ENCODE measurements at places on chromosomes 12 and 14.

- DNase-seq = no peak
These were observed 158.9 kb downstream of the TMX1 start for GRCh38 chr14:51398898-51399297.

DNA sequence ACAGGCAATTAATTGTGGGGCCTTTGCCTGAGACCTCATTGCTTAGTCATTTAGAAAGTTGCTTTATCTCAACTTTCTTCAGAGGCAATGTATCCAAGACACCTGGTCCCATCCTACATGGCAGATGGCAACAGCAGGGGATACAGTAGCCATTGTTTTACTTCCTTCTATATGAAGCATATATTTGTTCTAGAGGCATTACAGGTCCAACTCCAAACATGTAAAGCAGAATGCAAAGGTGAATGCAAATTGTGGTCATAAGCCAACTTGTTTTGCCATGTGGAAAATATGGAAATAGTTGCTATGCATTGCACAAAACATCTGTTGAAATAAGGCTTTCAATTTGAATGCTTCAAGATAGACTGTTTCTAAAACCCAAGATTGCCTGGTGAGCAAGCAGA lies 109.8 kb upstream of the BCAT1 start:
- DNase-seq = no peak

GRCh38 chr12:65334521-65334920 lies 56.0 kb downstream of the MSRB3 start:
- no peak for DNase-seq

- no peak for DNase-seq
These were observed 119.3 kb upstream of the CCDC198 start for GRCh38 chr14:57612946-57613345.

GRCh38 chr14:53952533-53952932 lies 4.1 kb downstream of the BMP4 start:
- DNase-seq = no peak

- no peak for DNase-seq
These were observed 362.7 kb upstream of the SFSWAP start for GRCh38 chr12:131348231-131348630.

DNA sequence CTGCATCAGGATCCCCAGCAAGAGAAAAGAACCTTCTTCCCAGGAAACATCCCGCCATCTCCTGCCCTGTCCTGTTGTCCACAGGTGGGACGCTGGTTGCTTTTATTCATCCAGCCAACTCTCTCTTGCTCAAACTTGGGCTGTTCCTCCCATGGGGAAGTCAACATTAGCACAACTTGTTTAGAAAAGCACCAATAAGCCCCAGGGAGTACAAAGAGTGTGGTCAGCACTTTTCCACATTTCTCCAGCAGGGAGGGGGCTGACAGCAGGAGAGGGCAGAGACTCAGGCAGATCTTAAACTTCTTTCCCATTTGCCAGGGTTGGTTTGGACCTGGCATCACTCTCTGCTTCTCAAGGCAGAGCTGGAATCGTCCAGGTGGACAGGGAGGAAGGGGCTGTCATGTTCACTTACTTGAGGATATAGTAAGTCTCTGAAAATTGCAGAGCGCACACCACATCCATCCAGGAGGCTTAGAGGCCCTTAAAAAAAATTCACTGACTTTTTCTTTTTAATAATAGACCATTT lies 74.9 kb downstream of the RBM19 start:
- no peak for DNase-seq

GRCh38 chr14:75156901-75157300 lies 19.5 kb downstream of the TMED10 start:
- DNase-seq = no peak

Data from stimulated activated effector memory CD8-positive, alpha-beta T cell treated with anti-CD3 and anti-CD28 coated beads, Interleukin-12 subunit alpha, Interleukin-12 subunit beta, amount 100 ng/mL, for 72 hours (primary cell).